Osteoblast (primary cell): ENCODE measurements at places on chromosomes 7 and 10.

DNA sequence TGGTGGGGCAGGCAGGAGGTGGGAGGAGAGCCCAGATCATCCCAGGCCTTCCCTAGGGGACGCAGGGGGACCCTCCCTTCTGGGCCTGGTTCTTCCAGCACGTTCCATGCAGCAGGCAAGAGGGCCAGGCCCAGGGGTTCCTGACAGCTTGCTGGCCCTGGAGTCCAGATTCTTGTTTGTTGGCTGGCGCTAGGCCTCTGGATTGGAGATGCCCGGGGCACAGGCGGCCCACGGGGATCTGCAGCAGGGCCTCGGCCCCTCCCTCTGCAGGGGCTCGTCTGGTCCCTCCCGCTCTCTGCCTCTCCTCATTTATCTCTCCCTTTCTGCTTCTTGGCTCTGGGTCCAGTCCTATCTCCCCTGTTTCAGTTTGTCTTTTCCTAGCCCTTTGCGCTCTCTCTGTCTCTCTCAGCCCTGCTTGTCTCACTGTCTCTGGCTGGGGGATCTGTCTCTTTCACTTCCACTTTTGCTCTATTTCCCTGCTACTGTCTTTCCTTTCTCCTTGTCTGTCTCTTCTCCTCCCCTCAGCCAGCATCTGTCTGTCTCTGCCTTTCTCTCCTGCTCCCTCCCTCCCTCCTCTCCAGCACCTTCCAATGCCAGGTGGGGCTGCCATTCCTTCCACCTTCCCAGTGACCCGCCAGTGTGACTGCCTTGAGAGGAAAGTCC is 1.1 kb upstream of the AQP1 start:
- DNase-seq, result no peak

- no peak for DNase-seq
These were observed 77.0 kb downstream of the ITIH5 start for GRCh38 chr10:7589748-7590147.

DNA sequence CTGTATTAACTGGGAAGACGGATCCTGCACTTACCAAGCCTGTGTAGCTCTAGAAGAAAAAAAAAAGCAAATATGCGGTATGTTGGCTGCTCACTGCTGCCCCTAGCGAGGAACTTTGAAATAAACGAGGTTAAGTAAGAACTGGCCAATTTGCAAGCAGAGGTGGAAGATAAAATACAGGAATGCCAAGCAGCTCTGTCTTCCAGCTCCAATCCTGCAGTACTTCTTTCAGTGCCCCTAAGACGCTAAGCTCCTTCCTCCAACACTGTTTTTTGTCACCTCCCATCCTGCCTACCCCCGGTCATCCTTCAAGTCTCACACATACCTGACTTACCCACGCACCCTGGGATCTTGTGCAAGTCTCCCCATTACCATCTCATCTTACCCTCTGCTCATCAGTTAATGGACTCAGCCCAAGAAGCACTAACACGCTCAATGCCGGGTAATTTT is 809 bp downstream of the C10orf143 start:
- peak; percentile 90 for DNase-seq

DNA sequence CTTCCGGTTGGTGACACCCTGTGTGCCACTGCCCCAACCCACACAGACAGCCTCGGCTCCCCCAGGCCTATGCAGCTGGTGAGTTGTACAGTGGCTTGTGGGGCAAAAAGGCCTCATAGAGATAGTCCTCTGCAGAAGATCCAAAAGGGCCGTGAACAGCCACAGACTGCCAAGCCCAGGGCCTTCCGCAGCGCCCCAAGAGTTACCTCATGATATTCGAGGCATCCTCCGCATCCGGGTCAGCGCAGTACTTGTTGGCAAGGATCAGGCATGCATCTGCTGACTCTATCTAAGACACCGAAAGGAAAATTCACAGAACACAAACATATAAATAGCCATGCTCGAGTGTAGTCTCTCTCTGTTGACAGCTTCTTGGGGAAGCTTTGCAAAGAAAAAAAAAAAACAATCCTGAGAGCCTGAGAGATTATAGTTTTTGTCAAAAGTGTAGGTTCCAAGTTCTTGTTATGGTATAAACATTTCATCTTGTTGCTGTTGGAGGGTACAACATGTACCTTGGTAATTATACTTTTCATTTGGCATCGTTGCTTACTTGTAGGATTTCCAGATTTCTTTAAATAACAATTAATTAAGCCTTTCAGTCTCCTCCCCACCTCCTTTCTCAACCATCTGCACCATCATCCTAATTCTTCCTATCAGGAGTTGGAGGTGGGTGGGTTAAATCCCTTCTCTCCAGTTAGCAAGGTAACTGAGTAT is 553.0 kb downstream of the KCNMA1 start:
- no peak for DNase-seq
